Mesenchymal stem cell (in vitro differentiated cells and primary cell): ENCODE measurements at places on chromosomes 6 and 20.

- no peak for DNase-seq
These were observed 69.1 kb downstream of the NRSN1 start for GRCh38 chr6:24194978-24195700.

DNA sequence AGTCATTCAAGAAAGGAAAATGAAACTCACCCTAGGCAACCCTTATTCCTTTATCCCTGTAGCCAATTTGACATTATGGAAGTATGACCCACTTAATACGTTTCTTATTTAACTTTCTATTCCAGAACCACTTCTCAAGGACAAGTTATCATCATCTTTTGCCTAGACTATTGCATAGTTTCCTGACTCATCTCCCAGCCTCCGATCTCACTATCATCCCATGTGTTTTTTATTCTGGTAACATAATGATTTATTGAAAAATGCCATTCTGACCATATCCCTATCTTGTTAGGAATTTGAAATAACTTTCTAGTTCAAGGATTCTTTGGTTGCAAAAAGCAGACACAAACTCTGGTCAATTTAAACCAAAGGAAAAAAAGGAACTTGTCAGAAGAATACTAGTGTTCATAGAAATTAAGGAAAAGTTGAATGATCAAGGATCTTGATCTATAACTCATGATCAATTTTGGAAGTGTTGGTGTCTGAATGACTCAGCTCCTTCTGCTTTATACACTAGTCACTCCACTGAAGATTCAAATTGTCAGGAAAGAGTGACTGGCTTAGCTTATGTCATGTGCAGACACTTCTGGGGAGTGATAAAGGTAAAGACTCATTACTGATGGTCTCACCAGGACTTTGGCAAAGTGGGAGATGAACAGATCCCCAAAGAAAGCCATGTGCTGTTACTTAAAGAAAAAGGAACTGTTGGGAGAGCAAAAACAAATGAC, 8.5 kb upstream of the TINAG start:
- peak; percentile 18 for DNase-seq

DNA sequence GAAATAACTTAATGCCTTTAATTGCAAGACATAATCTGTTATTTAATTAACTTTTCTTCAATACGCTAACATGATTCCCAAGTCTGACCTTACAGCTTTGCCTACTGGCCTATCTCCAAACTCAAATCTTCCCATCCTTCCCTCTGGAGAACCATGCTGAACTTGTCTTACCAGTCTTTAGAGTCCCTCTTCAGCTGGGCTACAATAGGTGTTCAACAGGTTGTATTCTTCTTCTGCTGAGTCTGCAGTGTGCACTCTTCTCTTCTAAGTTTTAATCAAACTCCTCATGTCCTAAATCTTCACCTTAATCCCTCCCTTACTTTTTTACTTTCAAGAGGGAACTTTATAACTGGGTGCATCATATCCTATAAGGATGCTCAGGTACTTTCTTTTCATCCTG, 75.5 kb upstream of the TINAG start:
- no peak for DNase-seq

DNA sequence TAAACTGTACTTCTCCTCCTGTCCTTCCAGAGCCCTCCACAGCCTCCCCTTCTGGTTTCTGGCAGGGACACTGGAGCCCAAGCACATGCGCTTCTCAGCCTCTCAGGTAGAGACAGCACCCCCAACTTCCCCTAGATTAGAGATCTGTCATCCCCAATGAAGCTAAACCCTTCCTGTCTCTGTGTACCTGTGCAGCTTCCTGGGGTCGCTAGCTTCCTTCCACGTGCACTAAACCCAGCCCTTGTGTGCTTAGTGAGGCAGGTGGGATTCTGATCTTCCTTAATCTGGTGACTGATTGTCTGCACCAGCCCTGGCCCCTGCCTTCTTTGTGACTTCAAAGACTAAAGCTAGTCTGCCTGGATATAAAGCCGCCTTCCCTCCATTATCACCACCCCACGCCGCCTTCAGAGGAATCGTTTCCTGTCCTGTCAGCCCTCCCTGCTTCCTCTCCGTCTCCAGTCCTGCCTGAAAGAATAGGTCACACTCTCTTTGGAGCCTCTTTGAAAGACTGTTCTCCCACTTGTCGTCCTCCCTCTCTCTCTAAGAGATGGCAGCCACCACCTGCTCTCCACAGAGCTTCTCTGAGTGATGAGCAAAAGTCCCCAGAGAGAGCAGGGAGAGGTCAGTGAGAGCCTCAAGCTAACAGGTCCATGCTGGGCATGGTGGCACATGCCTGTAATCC, 27.5 kb downstream of the CAPN11 start:
- DNase-seq, result no peak

DNA sequence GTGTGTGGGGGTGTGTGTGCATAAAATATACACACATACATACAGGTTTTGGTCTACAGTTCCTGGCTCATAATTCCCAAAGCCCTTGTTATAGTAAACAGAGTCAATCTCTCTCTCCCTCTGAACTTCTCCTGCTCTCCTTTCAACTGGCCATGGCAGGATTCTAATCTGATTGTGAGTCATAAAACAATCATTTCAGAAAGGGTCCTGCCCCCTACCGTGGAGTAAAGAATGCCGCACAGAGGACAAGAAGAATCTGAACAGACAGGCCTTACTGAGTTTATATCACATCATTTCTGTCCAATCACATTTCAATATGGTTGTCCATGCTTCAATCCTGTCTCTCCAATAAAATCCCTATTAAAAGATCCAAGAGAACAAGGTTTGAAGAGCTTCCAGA, 416.9 kb downstream of the FRK start:
- DNase-seq, result peak; percentile 3
